AG09309 (cell line): ENCODE measurements at places on chromosomes 16 and 17.

DNA sequence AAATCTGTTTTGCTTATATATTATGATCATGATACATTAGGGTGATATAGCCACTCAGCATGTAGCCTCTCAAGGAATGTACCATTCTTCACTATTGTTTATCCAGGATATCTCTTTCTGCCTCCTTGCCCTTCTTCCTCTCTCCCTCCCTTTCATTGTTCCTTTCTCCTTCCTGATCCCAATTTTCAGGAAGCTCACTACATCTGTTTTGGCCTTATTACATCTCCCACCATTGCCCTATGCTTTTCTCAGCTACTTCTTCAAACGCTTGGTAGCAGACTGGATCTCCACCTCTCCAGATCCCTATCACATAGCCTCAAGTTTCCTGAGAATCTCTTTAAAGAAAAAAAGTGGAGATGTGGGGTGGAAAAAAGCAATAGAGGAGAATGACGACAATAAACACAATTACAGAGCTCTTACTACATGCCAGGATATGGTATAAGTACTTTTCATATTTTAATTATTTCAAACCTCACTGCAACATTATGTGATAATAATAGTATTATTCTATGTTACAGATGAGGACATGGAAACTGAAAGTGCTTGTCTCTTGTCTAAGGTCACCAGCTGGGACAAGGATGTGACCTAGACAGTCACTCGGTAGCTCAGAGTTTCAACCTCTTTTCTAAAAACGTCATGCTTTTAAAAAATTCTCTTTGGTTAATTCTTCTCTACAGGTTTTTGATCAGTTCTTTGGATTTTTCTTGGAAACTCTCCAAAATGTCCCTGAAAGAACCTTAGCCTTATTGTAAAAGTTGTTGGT, 959.1 kb downstream of the CDH11 start:
- DNase-seq: no peak

- no peak for DNase-seq
Measured at GRCh38 chr17:37233036-37233435, 142.7 kb upstream of the C17orf78 start.

GRCh38 chr16:89596957-89597649, 16.3 kb upstream of the DPEP1 start:
- no peak for DNase-seq

- no peak for DNase-seq
Measured at GRCh38 chr17:14318918-14319205, 18.0 kb downstream of the HS3ST3B1 start.

DNA sequence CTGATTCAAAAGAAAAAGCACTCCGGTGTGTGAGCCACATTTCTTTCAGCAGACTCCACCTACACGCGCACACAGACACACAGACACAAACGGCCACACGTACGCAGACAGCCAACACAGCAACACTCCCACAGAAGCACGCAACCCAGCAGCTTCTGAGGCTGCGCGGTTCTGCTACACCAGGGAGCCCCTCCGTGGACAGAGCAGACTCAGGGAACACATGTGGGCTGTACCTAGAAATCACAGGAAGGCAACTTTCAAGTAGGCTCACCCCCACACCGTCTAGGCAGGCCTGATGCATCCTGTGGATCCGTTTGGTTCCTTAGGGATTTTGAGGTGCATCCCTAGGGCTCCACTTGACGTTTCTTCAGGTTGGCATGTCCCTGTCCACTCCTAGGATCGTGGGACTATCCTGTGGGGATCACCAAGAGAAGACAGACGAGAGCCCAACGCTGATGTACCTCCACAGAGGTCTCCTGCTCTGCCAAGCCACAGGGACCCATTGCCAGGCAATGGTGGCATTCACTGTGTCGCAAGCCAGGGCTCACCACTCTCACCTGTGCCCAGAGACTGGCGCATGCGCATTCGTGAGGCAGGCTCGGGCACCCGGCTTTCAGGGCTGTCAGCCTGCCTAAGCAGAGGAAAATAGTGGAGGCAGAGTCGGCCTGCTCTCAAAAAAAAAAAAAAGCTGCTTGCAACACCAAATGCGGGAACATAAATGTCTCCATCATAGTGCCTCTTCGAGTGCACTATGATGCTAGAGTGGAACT, 2333.3 kb downstream of the TP53TG3F start:
- DNase-seq: no peak

DNA sequence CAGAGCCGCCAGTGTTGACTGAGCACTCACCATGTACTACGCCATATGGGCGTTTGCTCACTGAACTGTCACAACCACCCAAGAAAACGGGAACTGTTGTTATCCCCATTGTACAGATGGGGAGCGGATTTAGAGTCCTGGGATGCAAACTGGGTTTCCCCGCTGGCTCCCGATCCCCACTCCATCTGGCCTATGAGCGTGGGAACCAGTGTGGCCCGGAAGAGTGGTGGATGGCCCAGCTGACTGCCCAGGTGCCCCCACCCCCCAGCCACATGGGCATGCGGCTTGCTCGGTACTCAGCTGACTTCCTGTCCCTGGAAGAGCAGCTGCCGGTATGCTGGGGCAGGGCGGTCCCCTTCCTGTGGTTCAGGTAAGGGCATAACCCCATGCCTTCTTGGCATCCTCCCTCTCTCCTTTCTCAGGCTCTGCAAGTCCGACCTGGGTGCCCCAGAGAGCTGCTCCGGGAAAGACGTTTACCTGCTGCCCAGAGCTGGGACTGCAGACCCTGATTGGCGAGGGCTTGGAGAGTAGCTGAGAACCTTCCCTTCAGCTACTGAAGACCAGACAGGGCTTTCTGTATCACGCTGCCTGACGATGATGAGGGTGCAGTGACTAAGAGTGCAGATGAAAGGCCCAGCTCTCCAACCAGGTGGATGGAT, 16.2 kb downstream of the SOCS3 start:
- DNase-seq: no peak

DNA sequence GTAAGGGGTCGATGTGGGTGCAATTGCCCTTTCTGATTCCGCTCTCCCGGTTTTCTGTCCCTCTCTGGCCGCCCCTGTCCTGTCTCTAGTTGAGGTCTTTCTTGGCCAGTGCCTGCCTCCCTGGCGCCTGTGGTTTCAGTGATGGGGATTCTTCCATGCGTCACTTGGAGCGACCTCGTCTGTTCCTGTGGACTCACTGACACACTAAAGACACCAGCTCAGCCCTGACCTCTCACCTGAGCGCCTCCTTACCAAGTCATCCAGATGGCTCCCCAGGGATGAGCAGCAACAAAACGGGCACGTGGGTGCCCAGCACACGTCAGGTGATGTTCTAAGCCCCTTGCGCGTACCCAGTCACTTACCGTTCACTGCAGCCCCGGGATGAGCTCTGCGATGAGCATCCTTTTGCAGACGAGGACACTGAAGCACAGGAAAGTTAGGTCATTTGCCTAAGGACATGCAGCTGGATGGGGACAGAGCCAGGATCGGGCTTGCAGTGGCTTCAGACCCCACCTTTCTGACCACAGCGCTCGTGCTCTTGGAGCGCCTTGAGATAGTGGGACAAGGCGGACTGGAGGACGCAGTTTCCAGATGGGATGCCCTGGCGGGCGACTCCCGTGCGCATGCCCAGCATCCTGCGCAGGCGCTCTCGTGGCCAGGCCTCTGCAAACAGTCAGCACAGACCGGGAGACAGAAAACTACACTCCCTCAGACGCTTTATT, 11.5 kb upstream of the LGALS3BP start:
- DNase-seq: no peak

GRCh38 chr17:78360371-78361224, 721 bp upstream of the SOCS3 start:
- DNase-seq: no peak

DNA sequence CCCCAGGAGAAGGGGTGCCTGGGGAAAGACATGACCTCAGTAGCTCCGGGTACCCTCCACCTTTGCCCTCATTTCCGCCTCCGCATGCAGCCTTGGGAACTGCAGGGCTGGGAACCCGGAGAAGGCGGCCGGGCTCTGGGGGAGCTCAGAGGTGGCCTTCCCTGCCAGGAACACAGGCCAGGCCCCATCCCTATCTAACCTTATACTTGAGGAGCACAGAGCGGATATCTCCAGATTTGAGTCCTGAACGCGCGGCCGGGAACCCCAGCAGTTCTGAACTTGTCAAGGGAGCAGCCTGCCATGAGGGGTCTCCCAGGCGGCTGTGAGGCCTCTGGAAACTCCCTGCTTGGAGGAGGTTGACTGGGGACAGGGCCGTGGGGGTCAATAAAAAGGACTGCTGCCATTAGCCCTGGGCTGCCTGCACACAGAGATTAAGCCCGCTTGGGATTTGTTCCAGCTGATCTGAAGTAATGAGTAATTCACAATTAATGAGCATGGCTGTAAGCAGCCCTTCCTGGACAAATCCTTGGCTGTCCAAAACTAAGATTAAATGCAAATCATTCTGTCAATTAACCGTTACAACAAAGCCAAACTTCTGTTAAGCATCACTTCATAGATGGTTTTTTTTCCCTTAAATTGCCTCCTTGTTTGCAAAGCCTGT, 26.3 kb upstream of the METRNL start:
- no peak for DNase-seq

DNA sequence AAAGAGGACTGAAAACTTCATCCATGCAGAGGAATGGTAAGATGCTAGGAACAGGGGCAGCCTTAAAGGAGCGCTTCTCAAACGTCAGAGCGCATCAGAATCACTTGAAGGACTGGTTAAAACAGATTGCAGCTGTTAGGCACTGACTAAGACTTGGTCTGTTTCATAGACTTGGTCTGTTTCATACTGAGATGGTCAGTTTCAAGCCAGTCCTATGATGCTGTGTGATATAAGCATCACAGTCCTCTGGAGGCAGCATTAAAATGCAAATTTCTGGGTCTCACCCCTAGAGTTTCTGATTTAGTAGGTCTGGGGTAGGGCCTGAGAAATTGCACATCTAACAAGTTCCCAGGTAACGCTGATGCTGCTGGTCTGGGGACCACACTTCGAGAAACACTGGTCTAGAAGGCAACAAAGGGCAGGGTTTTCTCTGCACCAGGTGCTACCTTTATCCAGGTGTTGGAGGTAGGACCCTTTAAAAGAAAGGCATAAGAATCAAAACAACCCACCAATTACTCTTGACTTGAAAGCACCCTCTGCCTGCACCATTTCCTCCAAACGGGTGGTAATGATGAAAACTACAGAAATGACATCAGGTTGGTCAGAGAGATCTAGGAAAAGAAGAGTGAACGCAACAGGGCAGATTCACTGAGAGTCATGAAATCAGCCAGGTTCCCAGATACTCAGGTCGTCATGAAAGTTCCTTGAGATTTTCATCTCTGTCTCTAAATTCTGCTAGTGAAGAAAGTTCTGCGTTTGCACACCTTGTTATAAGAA, 95.0 kb upstream of the RCVRN start:
- DNase-seq: no peak

DNA sequence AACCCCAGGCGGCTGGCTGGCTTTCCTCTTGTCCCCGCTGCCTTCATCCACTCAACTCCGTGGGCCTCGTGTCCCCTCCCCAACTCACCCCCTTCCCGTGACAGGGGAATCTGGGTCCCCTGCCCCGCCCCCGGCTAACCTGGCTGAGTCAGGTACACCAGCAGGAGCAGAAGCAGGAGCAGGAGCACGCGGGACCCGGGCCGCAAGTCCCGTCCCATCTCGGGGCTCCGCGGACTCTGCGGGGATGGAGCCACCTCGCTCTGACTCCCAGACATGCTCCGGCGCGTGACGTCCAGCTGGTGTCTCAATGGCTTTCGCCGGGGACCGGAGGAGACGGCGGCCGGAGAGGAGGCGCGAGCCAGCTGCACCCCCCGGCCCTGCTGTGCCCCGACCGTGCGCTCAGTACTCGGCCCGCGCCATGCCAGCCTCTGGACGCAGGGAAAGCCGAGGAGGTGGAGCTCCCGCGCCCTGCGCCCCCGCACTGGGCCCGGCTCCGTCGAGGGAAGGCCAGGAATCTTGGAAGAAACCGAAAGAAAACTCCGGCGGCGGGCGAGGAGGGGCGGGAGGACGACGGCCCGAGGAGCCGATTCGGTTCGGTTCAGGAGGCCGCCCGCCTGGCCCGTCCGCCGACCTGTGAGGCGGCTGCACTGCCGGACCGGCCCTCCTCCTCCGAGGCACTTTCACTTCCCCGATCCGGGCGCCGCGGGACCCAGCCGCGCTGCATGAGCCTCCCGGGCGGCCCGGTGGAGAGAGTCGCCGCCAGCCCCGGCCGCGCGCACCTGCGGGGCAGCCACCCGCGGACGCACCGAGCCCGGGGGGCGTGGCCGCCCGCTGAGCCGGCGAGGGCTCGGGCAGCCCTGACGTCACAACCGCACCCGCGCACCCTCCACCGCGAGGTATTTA, at the start of the genes CXCL16 and ZMYND15:
Gene CXCL16, minus strand, starts transcription at position 807 of the 903 bp plus-strand sequence. Its CDS starts 589 bp downstream, at position 218.
Gene ZMYND15, plus strand, starts transcription at position 712 of the 903 bp plus-strand sequence. CDS start 716 bp downstream, outside the sequence.
- DNase-seq: no peak

DNA sequence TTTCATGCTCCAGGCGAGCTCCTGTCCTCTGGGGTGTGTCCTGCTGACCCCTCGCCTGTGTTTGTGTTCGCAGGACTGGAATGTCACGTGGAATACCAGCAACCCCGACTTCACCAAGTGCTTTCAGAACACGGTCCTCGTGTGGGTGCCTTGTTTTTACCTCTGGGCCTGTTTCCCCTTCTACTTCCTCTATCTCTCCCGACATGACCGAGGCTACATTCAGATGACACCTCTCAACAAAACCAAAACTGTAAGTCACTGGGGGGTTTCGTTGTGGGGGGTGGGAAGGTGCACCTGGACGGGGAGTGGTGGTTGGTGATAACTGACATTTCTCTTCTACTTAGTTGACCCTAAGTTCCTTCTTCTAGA, 58.3 kb downstream of the ABCC1 start:
- no peak for DNase-seq

- DNase-seq: no peak
Measured at GRCh38 chr16:17252064-17252463, 218.7 kb downstream of the XYLT1 start.

DNA sequence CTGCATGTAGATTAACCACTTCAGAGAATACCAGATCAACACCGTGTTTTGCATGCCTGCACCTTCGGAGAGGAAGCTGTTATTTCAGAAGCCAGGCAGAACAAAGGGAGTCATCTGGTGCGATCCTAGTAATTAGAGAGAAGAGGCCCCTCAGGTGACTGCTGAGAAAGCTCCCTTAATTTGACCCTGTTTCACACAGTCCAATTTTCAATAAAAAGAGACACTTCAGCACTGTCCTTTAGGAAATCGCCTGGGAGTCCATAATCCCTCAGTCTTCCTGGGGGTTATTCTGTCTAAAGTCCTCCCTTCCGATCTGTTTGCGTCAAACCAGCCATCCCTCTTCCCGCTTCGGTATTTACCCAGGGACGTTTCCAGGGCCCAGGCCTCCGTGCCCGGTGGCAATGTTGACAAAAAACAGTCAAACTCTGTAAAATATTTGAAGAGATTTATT, 23.4 kb upstream of the TNRC6C start:
- DNase-seq: no peak
